ENCODE measurements at places on chromosomes 11 and 22.

DNA sequence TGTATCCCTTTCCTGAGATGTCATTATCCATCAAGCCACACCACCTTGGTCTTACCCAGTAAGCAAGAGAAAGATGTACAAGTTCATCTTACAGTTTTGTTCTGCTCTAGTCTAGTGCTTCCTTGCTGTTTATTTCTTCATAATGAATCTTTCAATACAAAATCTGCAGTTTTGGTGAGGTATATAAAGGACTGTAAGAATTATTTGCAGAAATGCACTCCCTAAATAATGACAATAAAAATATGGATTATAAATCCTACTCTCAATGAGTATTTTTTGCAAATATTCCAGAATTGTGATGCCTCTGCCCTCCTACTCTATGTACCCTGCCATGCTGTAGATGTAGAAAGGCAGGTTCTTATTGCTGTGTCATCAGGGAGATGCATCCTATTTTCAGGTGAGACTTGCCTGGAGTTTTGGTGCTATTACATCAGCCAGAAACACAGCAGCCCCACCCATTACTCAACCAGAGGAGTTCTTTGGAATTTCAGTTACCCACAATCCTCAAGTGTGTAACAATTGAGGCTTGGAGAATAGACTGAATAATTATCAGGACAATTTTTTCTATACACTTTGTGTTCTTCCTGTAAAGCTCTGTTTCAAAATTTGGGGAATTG, at the start of gene OR10S1:
Gene OR10S1, minus strand, starts transcription at position 51 of the 617 bp plus-strand sequence. CDS start 117 bp downstream, outside the sequence.
- DNase-seq = no peak

- no peak for DNase-seq
These were observed 412.6 kb downstream of the TENM4 start for GRCh38 chr11:79028225-79028624.

DNA sequence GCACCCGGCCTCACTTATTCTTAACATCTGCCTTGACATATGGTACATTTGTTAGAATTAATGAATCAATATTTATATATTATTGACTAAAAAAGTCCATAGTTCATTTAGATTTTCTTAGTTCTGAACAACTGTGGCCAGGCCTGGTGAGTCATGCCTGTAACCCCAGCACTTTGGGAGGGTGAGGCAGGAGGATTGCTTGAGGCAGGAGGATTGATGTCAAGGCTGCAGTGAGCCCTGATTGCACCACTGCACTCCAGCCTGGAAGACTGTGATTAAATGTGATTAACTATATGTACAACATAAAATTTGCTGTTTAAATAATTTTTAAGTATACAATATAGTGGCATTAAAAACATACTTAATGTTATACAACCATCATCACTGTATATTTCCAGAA, 5.6 kb downstream of the UVRAG start:
- no peak for DNase-seq

GRCh38 chr22:44523981-44524759, 26.1 kb upstream of the RTL6 start:
- DNase-seq = no peak

DNA sequence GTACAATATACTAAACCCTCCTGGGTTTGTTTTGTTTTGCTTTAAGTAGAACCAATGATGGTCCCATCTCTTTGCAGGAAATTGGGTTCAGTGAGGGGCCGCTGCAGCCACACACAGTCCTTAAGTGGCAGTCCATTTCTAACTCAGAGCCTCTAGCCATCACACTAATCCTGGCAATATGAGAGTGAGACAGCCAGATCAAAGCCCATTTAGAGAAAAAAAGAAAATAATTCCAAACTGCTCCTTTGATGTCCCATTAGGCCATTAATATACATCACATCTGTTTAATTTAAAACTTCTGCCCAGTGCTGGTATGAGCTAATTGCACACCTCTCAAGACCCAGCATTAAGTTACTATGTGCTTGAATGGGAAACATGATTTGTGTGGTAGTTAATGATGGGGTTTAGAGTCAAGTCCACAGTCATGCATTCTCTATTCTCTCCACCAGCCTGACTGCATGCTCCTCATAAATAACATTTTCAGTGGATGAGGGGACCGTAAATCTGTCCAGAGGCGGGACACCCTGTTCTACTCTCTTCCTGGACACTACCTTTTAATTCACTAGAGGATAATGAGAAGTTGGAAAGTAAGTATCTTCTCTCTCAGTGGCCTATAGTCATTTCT, 53.8 kb upstream of the BIRC3 start:
- DNase-seq = no peak

DNA sequence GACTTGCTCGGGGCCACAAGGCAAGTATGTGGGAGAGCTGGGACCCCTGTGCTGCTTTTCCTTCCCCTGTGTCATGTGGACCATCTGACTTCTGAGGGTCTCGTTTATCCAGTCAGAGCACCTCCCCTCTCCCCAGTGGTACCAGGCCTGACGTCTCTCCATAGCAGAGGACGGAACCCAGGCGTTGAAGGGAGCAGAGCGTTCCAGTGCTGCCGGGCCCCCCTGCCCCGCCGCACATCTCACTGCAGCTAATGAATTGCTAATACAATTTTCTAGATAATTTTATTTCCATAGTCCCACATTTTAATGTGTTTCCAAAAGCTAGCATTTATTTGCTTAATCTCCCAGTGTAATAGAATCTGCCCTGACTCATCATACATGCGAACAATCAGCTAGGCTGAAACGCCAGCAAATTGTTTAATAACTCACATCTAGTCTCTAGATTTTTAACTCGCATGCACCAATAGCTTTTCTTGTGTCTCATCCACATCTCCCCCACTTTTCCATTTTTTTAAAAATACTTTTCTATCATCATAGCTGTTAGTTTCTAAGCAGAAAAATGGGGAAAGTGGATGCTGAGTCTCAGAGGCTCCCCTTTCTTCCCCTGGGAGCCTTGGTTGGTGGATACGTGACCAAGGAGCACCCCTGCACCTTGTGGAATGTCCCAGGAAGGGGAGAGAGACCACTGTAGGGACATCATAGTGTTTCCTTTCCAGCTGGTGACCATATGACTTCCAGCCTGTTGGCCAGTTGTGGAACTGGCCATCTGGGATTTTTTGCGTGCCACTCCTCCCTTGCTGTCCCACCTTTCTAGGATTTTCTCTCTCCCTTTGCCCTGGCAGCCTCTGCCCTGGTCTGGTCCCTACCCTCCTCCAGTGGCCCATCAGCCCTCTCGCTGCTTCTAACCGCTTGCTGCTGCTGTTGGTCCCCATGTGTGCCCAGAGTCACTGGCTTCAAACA, 58.6 kb upstream of the NNMT start:
- DNase-seq = no peak

DNA sequence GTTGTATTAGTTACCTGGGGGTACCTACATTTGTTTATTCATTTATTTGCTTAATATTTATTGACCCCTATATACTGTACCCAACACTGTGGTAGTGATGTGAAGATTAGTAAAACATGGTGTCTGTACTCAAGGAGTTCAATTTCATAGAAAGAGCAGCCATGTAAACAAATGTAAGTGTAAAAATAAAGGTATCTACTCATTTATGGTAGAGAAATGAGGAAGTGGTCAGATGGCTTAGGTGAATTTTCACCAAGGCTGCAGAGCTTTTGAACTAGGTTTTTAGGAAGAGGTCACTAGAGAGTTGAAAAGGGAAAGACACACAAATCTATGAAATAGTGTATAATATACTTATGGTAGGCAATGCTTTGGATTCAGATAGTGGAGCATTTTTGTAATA, 11.1 kb downstream of the CTR9 start:
- DNase-seq = no peak

DNA sequence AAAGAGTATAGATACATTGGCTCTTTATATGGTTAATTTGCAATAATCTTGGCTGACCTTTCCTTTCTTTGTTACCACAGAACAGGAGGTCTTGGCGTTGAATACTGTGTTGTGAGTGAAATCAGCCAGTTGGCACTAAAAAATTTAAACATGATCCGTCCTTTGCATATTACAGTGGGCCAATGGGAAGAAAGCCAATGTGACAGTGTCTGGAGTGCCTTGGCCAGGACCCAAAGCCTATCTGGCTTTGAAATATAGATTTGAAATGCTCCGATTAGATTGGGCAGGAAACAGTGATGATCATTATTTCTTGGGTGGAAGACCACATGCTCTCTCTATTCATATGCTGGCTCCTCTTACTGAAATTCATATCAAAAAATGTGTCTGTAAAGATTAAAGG, 339.6 kb upstream of the ANO3 start:
- DNase-seq = no peak

DNA sequence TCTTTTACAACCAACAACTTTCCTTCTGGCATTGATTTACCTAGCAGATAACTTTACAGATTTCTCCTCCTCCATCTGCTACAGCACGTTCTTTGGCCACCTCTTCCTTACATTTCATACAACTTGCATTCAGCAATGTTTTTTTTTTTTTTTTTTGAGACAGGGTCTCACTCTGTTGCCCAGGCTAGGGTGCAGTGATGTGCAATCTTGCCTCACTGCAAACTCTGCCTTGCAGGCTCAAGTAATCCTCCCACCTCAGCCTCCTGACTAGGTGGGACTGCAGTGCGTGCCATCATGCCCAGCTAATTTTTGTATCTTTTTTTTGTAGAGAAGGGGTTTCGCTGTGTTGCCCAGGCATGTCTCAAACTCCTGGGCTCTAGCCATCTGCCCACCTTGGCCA, 6.5 kb downstream of the PDE3B start:
- no peak for DNase-seq

DNA sequence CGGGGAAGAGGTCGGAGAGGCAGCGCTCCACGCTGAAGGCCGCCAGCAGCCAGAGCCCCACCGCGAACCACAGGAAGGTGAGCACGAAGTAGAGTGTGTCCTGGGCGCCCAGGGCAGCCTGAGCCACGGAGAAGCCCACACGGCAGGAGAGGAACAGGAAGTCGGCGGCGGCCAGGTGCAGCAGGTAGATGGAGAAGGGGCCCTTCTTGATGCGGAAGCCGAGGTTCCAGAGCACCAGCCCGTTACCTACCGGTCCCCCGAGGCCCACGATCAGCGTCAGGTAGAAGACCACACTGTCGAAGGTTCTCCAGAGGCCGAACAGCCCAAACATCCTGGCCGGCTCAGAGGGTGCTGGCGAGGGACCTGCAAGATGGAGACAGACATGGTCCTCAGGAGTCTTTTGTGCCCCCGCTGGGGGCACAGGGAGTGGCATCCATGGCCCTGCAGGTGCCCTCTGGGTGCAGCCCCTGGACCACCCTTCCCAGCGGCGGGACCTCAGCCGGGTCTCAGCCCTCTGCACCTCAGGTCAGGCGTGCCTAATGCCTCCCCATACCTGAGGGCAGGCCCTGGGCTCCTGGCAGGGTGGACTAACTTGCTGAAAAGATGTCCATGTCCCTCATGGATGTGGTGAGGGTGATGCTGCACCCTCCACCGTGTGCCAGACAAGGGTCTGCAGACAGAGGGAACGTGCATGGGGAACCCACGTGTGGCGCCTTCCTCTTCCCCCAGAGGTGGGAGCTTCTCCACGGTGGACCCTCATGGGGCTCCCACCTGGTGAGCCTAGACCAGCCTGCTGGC, at the start of gene MRGPRG:
Gene MRGPRG, minus strand, starts transcription at position 331 of the 798 bp plus-strand sequence. Its CDS starts 0 bp downstream, at position 331.
- no peak for DNase-seq

- no peak for DNase-seq
These were observed 551.4 kb downstream of the ETS1 start for GRCh38 chr11:128036006-128036405.

Data from NCI-H2029 (cell line).